ENCODE measurements at places on chromosomes 13 and 19.

GRCh38 chr13:52739468-52740071 is at the start of gene CNMD:
Gene CNMD (minus strand): TSS chr13:52739820. CDS start chr13:52739701, 119 bp downstream.
- DNase-seq, result no peak

DNA sequence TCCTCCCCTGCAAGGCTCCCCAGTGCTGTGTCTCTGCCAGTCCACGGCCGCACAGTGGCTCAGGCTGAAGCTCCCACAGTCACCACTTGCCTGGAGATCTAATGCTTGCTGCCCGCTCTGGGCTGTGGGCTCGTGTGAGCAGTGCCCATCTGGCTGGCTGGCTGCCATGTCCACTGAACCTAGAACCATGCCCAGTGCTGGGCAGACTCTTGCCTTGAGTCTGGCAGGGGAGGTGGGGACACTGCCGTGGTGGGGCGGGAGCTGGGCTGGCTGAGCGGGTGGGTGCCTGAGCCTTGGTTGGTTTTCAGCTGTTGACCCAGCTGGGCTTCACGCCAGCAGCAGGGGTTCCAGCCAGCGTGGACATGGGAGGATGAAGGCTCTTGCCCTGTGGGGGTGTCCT is 52.3 kb downstream of the CRTC1 start:
- DNase-seq, result no peak

DNA sequence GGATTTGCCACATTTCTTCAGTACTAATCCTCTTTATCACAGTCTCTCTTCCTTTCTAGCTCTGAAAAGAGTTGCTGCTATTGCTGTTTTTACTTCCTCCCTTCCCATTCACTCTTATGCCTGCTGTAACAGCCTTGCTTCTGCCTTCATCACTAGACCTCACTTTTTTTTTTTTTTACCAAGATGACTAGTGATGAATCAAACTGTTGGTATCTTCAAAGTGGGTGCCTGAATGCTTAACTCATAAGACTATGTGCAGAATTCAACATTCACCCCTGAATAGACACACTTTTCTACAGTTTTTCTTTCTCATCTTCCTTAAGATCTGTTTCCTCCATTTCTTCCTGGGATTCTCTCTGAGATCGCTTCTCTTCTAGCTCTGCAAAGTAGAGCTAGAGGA is 217.2 kb upstream of the HTR2A start:
- DNase-seq, result peak; percentile 88

- DNase-seq, result no peak
Measured at GRCh38 chr19:50791594-50792271, 1.5 kb downstream of the ACP4 start.

DNA sequence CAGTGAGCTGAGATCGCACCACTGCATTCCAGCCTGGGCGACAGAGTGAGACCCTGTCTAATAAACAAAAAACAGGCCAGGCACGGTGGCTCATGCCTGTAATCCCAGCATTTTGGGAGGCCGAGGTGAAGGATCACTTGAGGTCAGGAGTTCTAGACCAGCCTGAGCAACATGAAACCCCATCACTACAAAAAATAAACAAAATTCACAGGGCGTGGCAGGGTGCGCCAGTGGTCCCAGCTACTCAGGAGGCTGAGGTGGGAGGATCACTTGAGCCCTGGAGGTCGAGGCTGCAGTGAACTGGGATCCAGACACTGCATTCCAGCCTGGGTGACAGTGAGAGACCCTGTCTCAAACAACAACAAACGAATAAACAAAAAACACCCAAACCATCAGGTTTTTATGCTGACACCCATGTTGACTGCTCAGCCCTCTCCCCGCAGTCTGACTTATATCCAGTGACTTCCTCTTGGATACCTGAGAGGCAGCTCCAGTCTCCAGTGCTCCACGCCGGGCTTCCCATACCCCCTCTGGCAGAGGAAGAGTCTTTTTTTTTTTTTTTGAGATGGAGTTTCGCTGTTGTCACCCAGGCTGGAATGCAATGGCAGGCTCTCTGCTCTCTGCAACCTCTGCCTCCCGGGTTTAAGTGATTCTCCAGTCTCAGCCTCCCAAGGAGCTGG is 17.7 kb downstream of the WTIP start:
- no peak for DNase-seq

GRCh38 chr19:16824658-16825311 is 4.4 kb upstream of the SIN3B start:
- DNase-seq, result peak; percentile 35

DNA sequence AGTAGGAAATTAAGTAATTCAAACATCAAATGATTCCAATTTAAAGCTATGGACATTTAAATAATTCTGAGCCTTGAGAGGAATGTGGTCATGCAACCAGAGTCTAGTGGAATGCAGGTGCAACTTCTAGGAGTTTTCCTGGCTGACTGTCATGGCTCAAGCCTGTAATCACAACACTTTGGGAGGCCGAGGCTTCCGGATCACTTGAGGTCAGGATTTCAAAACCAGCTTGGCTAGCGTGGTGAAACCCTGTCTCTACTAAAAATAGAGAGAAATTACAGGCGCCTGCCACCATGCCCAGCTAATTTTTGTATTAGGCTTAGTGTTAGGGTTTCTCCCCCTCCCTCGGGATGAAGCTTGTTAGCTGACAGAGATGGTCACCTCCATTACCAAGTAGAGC is 6.4 kb downstream of the ZNF808 start:
- no peak for DNase-seq
